Immature natural killer cell (primary cell): ENCODE measurements at places on chromosomes 2 and 18.

DNA sequence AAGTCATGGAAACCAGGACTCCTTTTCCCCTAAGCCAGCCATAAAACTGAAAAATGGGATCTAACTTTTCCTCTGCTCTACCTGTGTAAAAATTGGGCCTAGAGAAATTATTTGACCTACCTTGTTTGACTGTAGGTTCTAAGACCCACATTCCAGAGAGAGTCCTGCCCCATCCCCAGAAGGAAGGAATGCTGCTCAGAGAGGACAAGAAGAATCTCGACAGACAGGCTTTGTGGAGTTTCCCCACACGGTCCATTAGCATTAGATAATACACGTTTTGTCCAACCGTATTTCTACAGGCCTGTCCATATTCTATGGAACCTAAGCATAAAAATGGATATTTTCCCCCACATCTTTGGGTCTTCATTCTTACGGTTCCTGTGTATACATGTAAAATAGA lies 403.3 kb downstream of the METTL4 start:
- no peak for DNase-seq

DNA sequence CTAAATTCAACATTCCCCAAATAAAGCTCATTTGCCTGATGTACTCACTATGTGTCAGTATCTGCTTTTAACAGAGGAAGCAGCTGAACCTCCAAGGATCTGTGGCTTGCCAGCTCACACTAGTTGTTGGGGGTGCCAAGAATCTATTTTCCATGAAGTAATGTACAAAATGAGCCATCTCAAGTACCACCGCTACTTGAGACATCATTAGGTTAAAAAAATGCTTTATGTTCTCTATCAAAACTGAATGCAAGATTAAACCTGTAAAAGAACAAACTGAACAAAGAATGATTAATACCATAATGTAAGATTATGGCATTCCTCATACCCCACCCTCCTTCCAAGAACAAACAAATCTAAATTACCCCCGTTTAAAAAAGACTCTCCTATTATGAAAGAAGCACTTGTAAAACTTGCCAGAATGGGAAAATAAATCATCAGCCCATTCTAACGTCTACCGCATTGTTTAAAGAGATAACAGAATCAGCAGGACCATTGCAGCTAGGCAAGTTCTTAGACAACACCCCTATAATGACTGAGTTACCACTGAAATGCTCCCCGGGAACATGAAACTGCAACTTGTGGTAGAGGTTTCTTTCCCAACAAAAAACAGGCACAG lies 471.6 kb downstream of the DLGAP1 start:
- DNase-seq, result no peak

- DNase-seq, result peak; percentile 10
Measured at GRCh38 chr2:203873461-203873860, 5.9 kb downstream of the CTLA4 start.

DNA sequence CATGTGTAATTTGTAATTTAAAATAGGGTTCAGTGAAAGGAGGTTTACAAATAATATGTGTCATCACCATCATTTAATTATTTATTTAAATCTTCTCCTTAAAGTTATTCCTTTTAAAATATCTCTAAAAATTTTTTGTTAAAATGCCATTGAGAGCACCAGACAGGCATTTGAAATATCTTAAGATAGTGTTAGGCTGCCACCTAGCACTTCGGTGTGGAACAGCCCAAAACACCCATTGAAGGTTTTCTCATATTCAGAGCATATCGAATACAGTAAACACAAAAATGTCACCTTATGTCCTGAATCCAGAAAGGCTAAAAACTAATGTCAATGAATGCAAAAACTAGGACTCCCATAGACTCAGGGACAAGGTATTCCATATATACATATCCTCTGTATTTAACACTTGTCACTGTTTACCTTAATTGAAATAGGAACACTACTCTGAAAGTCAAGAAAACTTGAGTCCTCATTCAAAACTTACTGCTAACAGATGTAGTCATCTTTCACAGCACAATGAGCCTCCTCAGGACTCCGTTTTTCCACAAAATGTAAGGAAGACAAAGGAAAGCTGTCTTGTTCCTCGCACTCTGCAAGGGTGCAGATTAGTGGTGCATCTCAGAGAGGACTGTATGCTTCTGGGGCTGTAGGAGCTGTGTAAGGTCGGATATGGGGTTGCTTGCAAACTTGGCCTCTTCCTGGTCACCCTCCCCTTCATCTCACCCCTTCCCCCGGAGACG lies 329.5 kb downstream of the PAX3 start:
- DNase-seq, result no peak

DNA sequence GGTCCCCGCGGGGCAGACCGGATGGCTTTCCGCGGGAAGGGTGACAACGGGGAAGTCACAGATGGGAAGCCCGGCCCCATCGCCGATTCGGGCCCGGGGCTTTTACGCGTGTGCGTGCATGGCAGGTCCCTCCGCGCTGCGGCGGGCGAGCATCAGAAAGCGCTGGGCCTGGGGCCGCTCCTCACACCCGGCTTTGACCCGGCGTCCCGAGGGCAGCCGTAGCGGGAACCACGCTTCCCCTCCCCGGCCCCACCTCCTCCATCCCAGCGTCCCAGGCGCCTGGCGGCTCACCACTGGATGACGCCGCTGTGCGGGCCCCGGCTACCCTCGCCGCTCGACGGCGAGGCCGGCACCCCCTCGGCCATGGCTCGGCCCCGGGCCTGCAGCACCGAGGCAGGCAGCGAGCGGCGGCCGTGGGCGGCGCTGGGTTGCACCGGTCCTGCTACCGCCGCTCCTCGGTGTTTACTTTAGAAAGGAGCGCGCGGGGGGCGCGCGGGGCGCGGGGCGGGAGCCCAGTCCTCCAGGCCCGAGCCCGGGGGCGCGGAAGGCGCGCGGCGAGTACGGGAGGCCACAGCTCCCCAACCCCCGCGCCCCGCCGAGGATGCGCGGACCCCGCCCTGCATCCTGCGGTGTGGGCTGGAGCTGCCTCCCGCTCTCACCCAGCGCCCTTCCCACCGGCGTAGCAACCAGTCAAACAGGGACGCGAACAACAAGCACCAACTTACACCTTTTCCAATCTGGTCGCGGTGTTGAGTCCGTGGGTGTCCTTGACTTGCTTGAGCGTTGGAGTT lies 806 bp downstream of the RFX8 start:
- DNase-seq, result peak; percentile 11

DNA sequence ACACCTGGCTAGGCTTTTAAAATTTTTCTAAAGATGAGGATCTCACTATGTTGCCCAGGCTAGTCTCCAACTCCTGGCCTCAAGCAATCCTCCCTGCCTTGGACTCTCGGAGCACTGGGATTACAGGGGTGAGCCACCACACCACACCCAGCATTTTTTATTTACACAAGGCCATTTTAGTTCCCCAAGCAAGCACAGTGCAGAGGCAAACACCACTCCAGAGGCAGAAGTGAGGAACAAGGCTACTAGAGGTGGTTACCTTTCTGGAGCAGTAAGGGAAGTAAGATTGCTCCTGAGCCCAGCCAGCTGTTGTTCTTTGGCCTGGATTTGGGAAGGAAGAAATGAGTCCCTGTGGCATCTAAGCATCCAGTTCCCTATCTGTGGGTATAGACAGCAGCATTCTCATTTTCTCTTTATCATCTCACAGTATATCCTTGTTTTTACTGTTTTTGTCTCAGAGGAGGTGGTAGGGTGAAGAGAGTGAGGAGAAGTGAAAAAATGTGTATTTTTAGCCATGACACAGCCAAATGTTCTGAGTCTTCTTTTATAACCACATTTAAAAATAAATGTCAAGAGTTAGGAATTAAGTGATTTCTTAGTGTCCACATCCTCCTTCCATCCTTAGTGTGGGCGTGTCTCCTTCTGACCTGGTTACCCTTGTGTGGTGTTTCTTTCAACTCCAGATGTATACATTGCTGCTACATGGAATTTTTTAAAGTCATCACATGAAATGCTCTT lies 10.5 kb upstream of the TTC39C start:
- DNase-seq, result no peak

- DNase-seq, result no peak
Measured at GRCh38 chr2:70490381-70490780, 63.2 kb downstream of the TGFA start.
